Activated CD4-positive, CD25-positive, alpha-beta regulatory T cell (primary cell): ENCODE measurements at places on chromosomes 5 and 9.

DNA sequence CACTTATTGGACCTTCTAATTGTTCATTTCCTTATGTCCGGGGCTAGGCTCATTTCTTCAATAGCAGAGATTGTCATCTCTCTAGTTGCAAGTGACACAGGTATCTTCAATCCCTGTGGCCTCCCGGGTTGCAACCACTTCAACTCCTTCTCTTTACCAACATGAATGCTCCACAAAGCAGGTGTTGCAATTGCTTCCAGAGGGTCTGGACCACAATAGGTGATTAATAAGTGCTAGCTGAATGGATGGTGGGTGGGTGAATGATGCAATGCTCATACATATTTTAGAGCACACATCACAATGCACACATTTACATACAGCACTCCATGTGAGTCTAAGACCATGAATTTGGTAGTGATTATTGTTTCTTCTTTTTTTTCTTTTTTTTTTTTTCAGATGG, 2.6 kb downstream of the CEMIP2 start:
- DNase-seq = no peak

GRCh38 chr9:71910650-71911060, 338 bp downstream of the ABHD17B start:
- no peak for DNase-seq

- no peak for DNase-seq
Measured at GRCh38 chr5:121251954-121252353, 599.7 kb upstream of the FTMT start.

DNA sequence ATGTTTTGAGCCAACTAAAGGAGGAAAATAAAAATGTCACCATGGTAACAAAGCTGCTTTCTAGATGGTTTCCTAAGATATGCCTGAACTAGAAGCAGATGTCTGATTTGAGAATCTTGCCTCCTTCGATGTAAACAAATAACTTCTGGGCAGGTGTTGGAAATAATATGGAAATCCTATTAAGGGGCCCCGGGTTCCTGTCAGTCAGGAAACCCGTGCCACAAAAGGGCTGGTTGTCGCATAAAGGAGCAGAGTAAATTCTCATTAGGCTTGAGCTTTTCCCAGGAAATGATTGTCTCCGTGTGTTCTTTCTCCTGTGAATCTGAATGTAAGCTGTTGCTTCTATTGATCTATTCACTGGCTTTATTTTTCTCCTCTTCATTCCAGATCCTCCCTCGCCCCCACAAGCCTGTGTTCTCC, 90.8 kb downstream of the TLE4 start:
- no peak for DNase-seq

DNA sequence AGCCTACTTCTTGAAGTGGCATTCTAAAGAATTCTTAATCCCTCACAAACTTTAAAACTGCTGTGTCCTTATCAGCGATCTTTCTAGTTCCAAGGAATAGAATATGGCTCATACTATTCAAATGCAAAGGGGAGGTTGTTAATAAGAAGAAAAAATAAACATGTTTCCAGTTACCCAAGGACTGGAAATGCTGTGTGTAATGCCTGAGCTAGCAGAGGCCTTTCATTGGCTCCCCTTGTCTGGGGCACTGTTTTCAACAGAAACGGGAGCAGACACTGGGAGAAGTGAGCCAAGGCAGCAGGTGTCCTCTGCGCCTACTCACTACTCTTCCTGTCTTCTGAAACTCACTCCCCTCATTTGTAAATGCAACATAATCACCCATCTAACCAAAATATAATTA, 253.0 kb downstream of the MARCHF11 start:
- DNase-seq = no peak

- no peak for DNase-seq
Measured at GRCh38 chr9:2128141-2128540, 113.0 kb downstream of the SMARCA2 start.

- no peak for DNase-seq
Measured at GRCh38 chr5:180602481-180603075, 11.3 kb upstream of the SCGB3A1 start.

DNA sequence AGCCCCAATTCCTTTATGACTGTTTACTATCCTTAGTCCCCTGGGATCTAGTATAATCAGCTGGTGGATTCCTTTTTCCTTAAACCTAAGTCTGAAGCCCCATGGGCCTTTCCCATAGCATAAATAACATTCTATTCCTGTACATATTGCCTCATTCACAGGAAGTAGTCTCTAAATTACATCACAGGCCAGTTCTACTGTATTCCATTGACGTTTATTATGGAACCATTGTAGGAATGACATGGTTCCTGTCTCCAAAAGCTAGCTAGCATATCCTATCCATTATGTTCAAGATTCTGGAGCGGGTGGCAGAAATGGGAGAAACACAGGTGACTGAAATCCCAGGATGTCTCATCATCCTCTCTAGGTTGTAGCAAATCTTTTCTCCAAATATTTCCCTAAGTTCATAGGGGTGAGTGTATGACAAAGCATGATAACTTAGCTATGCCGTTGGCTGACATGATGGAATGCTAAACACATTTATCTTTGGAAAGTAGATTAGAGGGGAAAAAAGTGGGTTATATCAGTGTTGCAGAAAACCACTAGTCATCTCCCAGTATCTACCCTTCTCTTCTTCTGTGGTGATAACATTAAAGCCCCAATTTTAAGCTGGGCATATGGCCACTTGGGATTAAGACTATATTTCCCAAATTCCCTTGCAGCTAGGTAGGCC, 140.1 kb downstream of the FGF1 start:
- no peak for DNase-seq

DNA sequence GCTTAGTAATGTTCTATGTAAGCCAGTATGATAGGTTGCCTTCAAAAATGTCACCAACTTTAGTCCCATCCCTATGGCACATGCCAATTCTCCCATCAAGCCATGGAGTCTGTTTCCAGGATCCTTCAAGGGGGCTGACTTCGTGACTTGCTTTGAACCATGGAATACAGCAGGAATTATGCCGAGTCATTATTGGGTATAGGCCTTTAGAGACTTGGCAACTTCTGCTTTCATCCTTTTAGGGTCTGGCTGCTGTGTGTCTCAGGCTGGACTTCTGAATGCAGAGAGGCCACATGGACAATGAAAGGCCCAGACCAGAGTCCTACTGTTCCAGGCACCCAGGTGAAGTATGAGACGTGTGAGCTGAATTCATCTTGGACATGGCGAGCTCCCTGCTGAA, 109.8 kb downstream of the DENND1A start:
- no peak for DNase-seq

DNA sequence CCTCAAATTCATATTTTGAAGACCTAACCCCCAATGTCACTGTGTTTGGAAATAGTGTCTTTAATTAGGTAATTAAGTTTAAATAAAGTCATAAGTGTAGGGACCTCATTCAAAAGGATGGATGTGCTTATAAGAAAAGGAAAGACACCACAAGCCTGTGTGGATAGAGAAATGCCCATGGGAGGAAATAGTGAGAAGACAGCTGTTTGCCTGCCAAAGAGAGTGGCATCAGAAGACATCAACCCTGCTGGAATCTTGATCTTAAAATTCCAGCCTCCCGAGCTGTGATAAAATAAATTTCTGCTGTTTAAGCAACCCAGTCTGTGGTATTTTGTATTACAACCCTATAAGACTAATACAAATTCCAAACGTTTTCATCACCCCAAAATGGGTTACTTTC, 1867.9 kb upstream of the NUDT12 start:
- DNase-seq = no peak

GRCh38 chr9:19137282-19137681, 10.0 kb upstream of the PLIN2 start:
- no peak for DNase-seq

DNA sequence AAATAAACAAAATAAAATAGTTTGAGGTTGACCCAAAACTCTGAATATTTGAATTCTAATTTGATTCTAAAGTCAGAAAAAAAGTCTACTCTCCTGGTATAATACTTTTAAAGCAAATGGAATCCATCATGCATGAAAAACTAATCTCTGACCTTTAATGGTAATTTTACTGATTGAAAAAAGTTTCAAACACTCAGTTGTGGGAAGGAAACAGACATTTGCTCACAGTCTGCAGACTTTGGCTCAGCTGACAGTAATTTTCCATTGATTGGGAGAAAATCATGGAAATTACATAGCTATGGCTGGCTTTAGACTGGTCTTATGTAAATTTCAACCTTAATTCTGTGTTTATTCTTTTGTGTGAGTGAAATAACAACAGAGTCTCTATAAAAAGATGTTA, 574.3 kb downstream of the PDE4D start:
- DNase-seq = no peak

DNA sequence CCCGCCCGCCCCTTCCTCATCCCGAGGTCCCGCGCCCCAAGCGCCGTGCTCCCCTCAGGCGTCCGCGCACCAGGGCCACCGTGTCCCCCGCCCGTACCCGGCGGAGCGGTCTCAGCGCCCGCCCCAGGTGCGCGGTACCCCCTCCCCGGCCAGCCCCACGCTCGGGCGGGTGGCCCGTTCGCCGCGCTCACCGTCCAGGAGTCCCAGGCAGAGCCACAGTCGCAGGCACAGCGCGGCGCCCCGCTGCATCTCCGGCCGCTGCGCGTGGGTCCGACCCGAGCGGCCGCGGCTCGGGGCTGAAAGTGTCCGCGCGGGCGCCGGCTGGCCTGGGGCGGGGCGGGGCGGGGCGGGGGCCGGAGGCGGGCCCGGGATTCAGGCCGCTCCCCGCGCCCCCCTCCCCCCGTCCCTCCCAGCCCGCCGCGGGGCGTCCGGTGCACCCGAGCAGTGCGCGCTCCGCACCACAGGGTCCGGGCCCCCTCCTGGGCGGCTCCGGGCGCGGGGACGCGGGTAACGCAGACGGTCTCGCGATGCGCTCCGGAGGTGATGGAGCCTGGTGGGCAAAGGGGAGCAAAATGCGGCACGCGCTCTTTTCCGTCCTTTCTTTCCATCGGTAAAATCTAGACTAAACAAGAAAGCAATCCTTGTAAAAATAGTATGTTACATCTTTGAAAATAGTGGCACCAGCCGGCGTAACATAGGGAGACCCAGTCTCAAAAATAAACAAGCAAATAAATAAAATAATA, at the start of gene FLT4:
TSS of gene FLT4 (minus strand) at position 304 of the 743 bp plus-strand sequence. CDS start at position 249, 55 bp downstream.
- DNase-seq = no peak

- DNase-seq = no peak
Measured at GRCh38 chr5:10297646-10298204, 10.0 kb downstream of the CMBL start.

DNA sequence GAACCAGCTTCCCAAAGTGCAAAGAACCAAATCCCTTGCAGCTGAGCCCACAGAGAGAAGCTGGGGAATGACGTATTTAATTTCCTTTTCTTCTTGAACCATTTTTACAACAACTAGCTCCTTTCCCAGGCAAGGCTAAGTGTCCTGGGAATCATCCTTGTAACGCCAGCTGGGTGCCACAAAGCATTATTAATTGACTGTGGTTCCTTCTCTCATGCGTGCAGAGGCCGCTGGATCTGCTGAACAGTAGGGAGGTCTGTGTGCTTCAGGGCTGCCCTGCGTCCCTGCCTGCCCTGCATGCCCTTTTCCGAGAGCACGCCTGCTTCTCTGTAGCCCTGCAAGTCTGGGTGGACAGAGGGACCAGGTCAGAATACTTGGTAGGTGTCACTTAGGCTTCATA, 124.1 kb upstream of the OTULINL start:
- DNase-seq = no peak

DNA sequence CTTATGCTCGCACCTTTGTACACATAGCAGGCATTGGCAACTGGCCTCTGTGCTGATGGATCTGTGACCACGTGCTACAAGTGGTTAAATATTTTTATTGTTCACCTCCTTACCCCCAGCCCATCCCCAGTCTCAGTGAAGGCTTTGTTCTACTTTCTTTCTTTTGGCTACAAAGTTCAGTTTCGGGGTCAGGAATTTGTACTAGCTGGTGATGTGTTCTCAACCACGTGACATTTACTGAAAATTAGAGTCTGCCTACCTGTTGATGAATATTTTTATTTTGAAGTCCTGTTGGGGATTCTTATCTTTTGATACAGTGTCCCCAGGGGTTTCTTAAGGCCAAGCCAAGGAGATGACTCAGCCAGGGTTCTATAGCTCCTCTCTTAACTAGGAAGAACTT, 47.8 kb downstream of the C9orf57 start:
- DNase-seq = no peak

GRCh38 chr5:84080908-84081307, 303.8 kb downstream of the EDIL3 start:
- no peak for DNase-seq

- no peak for DNase-seq
Measured at GRCh38 chr5:14066326-14066725, 76.8 kb upstream of the TRIO start.

GRCh38 chr9:112819635-112820496, 69.3 kb downstream of the SNX30 start:
- no peak for DNase-seq

GRCh38 chr5:28766565-28767158, 1728.3 kb upstream of the CDH9 start:
- no peak for DNase-seq

DNA sequence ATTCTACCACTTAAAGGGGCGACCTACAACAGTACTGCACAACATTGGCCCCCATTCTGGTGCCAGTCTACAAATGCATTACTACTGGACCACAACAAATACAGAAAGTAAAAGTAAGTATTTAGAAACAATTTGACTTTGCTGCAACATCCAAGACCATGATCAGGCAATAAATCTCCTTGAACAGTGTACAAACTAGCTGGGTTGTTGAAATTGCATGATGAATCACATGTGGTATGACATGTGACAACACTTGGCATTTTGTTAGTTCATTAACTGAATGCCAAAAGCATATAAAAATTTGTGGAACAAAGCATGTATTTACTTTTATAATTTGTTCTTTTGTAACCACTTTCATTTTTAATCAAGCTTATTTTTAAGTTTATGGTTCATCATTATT, 270.5 kb downstream of the NFIB start:
- no peak for DNase-seq
